ENCODE measurements at places on chromosomes 7 and 10.

GRCh38 chr7:93036149-93036640 lies 81.6 kb downstream of the SAMD9 start:
- DNase-seq: no peak

DNA sequence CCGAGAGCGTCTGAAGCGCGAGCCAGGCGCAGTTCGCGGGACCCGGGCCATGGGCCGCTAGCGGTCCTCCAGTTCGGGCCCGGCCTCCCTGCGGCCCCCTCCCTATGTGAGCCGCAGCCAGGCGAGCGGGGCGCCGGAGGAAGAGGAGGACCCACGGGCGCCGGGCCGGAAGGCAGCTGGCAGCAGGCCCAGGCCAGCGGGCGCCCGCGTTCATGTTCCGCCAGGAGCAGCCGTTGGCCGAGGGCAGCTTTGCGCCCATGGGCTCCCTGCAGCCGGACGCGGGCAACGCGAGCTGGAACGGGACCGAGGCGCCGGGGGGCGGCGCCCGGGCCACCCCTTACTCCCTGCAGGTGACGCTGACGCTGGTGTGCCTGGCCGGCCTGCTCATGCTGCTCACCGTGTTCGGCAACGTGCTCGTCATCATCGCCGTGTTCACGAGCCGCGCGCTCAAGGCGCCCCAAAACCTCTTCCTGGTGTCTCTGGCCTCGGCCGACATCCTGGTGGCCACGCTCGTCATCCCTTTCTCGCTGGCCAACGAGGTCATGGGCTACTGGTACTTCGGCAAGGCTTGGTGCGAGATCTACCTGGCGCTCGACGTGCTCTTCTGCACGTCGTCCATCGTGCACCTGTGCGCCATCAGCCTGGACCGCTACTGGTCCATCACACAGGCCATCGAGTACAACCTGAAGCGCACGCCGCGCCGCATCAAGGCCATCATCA lies 1.1 kb downstream of the ADRA2A start:
- peak; percentile 25 for DNase-seq

- peak; percentile 53 for DNase-seq
These were observed 155.2 kb upstream of the BMPER start for GRCh38 chr7:33750177-33750576.

GRCh38 chr10:5446390-5446926 lies 34.1 kb downstream of the NET1 start:
- DNase-seq: peak; percentile 93

- DNase-seq: peak; percentile 40
These were observed 596.6 kb downstream of the SDK1 start for GRCh38 chr7:3897430-3898372.

- no peak for DNase-seq
These were observed 167.7 kb upstream of the SHH start for GRCh38 chr7:155979994-155980393.

GRCh38 chr10:125557311-125557710 lies 125.7 kb downstream of the TEX36 start:
- no peak for DNase-seq

DNA sequence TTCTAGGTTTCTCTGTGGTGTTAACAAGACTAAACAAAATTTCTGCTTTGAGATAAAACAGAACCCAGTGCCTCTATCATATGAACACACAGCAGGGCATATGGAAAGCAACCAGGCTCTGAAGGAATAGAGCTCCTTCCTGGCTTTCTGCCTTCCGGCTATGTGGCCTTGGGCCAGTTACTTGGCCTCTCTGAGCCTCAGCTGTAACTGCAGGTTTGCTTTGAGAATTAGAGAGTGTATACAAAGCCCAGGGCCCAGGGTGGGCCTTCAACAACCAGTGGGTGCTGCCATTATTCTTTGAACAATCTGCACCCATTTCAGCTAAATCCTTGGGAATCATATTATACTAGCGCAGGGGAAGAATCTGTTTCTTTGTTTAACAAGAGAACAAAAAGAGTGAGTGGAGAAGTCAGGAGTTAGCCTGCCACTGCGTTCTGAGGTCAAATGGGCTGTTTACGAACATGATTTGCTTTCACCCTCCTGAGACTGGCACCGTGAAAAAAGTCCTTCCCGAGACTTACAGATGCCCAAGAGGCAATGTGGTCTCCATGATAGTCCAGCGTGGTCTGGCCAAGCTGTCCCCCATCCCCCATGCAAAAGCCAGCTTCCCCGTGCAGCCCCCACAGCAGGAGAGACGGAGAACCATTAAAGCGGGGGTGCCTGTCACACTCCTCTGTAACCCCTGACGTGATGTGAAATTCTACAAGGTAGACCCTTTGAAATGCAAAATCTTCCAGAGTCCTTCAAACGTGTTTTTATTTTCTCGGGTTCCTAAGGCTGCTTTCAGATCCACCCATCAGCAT lies 4.9 kb downstream of the FAM53B start:
- peak; percentile 50 for DNase-seq

DNA sequence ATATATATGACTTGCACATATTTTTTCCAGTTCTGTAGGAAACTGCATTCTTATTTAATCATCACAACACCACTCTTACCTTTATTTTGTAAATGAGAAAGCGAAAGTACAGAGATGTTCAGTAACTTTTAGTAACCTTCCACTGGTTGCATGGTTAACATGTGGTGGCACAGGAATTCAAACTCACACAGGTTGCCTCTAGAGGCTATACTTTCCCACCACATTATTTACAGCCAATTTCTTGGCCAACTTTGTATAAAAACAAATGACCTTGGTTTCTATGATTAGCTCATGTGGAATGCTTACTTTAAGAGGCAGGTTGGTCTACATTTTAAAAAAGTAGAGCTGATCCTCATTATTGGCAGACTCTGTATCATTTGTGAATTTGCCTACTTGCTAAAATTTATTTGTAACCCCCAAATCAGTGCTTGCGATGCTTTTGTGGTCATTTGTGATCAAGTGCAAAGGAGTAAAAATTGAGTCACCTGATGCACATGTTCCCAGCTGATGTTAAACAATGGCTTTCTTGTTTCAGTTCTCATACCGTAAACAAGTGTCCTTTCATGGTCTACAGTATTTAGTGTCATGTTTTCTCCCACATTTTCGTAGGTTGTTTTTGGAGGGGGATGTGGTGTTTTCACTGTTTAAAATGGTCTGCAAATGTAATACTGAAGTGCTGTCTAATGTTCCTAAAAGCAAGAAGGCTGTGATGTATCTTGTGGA lies 14.8 kb downstream of the BBS9 start:
- DNase-seq: no peak

GRCh38 chr7:27900006-27900405 lies 160.0 kb downstream of the TAX1BP1 start:
- DNase-seq: no peak

DNA sequence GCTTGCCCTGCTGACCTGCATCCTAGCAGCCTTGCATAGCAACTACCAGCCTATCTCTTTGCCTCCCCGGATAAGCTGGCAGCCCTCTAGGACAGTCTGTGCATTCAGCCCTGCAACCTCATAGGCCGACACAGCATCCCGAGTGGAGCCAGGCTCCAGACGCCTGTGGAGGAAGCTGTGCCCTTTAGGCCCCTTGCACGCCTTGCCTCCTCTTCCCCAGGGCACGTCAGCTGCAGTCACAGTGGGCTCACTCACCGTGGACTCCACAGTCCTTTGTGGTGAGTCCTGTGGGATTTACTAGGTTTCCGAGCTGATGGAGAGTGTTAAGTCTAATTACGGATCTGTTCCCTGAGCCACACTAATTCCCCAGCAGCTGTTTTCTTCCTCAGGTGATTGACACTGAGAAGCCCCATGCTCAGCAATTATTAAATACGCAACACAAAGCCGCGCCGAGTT lies 540.0 kb downstream of the TCERG1L start:
- DNase-seq: no peak

DNA sequence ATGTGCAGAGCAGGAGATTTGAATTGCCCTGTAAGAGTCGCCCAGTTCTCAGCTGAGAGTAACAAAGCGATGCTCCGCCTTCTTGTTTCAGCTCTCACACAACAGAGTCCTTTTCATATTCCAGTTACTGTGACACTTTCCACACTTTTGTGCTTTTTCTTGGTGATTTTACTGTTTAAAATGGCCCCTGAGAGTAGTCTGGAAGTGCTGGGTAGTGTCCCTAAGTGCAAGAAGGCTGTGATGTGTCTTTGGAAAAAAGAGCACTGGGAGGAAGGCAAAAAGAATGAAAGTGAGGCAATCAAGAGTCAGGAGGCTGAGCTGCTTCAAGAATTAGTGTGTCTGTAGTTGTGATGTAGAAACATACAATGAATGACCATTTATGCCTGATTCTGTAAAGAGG lies 201.2 kb upstream of the SEMA3E start:
- DNase-seq: no peak

DNA sequence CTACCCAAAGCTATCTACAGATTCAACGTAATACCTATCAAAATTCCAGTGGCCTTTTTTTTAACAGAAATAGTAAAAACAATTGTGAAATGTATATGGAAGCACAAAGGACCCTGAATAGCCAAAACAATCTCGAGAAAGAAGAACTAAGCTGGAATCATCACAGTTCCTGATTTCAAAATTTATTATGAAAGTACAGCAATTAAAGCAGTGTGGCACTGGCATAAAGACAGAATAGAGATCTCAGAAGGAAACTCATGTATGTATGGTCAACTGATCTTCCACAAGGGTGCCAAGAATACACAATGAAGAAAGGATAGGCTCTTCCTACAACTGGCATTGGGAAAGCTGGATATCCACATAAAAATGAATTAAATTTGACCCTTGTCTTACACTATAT lies 23.2 kb downstream of the PNLIPRP3 start:
- DNase-seq: no peak

- DNase-seq: no peak
These were observed 57.6 kb upstream of the ADGRA1 start for GRCh38 chr10:133030126-133030525.

GRCh38 chr7:36090976-36091873 lies 61.8 kb upstream of the EEPD1 start:
- no peak for DNase-seq

GRCh38 chr10:72754275-72755032 lies 62.5 kb downstream of the MCU start:
- no peak for DNase-seq

DNA sequence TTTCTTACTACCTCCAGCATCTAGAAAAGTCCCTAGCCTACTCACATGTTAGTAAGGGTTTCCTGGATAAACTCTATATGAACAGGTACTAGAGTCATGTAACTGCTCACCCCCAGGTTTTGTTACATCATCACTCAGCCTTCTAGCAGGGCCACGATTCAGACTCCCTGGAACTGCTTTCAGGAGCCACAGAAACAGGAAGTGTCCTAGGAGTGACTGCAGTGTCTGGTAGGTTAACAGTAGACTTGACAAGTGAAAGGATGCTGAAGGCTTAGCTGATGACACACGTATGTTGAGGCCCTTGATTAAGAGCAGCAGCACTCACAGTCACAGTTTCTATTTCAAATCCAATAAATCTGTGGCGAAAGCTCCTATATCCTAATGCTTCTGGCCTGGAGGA lies 101.2 kb downstream of the DNMBP start:
- DNase-seq: no peak

DNA sequence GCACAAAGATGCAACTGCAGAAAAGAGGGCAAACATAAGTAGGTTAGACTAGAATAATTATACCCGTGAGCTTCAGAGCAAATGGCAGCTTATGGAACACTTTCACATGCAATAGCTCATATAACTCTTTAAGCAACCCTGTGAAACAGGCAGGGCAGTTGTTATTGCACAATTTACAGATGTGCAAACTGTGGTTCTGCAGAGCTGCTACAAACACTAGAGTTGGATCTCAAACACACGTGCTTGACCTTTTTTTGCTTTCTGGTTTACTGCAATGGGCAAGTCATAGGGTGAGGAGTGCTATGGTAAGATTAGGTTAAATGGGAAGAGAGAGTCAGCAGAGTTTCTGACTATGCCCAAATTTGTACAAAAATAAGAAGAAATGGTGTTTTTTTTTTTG lies 610.8 kb downstream of the GATA3 start:
- no peak for DNase-seq

DNA sequence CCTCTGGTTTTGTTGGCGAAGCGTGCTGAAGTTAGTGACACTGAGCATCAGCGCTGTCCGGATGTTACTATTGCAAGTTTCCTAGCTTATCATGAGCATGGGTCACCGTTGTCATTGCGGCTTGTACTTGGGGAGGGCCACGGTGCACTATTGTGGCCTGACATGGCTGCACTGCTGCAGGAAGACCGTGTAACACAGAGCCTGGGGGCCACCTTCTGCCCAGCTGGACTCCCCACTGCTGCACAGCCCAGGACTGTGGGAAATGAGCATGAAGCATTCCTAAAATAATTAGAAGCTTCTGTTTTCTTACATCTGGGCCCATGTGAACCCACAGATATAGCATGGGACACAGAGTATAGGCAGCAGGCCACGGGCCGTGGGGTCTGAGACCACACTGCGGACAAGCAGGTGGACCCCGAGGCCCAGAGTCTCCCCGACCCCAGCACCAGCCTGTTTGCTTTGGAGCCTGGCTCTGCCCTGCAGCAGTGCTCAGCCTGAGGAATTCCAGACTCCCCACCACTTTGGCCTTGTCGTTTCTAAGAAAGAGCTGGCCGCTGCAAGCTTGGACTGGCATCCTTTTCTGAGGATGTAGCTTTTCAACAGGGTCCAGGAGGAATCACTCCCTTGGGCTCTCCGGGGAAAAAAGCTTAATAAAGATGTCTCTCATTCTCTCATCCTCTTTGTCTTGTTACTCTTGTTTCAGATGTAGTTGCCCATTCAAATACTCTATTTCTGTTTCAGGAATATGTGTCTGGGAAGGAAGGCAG lies 179.2 kb downstream of the CCDC3 start:
- DNase-seq: no peak

- no peak for DNase-seq
These were observed 12.8 kb downstream of the NOS3 start for GRCh38 chr7:151003572-151003971.

DNA sequence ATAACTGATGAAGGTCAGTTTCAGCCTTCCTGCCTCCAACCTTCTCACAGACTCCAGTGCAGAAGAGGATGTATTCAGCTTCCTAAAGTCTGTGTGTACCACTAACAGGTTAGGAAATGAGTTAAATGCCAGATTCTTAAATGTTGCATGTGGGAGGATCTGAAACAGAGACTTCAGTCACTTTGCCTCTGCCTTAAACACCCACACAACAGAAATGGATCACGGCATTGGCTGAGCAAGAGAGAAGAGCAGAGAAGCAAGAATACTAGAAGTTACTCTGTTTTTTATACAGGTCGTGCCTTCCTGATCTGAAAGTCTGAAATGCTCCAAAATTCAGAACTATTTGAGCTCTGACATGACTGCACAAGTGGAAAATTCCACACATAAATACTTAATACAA lies 98.9 kb upstream of the ARHGAP21 start:
- DNase-seq: no peak

GRCh38 chr7:87627634-87627994 lies 584 bp upstream of the RUNDC3B start:
- no peak for DNase-seq

DNA sequence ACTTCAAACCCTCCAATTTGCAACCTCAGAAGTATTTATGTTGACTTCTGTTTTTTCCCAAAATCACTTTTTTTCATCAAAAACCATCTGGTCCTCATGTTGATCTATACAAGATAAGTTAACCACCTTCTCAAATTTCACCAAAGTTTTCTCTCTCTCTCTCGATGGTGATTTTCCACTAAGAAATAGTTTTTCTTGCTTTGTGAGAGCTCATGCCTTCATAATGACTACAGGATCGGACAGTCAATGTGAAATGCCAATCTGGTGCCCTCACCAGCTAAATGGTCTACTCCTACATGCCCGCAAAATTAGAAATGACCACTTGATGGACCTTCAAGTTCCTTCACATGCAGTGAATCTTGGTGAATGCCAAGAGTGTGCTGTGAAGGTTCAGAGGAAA lies 40.4 kb downstream of the CNNM1 start:
- DNase-seq: no peak
